ENCODE measurements at places on chromosomes 3 and 15.

DNA sequence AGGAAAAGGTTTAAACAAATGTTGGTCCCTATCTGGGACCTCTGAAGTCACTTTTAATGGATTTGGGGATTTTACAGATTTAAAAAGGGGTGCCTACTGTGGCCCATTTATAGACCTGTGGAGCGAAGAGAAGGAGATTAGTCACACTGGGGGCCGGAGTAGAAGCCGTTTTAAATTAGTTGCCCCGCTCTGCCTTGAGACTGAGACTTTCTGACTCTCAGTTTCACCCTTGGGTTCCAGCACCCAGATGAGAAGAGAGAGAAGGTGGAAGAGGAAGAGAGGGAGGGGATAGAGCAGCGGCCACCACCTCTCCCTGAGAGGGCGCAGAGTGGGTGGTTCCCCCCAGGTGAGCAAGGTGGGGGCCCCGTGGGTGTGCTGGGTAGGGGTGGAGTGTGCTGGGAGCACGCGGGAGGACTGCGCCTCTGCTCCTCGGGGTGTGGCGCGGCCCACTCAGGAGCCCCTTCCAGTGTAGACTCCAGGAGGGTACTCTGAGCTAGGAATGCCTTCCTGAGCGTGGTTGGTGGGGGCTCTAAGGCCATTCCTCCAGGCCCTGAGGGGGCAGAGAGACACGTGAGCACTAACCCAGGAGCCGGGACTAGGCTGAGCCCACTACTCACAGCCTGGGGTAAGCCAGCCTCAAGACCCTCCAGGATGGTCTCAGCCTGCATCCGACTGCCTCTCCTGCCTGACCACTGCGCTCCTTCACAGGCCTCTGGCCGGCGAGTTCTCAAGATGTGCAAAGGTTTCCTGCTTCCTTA lies 32.6 kb upstream of the RAB6B start:
- no peak for DNase-seq

DNA sequence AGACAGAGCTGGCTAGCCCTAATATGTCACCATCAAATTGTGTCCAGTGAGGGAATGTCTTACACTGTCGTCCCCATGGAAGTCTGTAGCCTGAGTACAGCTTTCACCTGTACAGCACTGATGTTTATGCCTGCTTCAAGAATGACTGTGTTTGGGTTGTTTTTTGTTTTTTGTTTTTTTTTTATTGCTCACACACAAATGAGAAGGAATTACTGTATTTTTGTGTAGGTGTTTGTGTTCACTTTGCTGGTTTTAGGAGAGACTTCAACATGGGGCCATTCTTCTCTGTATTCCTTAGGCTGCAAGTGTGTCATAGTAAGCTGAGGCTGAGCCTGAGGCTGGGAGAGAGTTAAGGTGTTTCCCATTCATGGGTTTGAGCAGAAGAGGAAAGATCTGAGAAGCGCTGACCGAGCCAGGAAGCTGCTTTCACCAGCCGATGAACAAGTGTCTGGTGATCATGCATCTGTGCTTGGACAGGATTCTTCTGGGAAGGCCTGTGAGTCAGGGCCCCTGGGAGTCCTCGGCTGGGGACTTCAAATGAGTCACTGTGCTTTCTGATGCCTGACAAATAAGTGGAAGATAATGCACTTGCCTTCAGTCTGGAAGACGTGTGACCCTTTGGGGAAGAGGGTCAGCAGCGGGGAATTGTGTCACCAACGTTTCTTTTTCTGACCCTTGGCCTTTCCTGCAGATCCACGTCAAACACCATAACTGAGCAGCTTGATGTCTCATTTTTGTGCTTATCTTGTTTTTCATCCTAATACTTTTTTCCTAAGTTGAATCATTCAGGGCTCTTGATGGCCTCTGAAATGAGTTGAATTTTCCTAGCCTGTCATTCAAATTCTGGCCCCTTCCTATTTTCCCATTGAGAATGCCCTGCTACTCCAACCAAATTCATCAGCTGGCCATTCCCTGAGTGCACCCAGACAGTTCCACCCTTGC lies 36.7 kb upstream of the ZBTB38 start:
- no peak for DNase-seq

- no peak for DNase-seq
These were observed 139.0 kb downstream of the MCTP2 start for GRCh38 chr15:94370206-94370935.

DNA sequence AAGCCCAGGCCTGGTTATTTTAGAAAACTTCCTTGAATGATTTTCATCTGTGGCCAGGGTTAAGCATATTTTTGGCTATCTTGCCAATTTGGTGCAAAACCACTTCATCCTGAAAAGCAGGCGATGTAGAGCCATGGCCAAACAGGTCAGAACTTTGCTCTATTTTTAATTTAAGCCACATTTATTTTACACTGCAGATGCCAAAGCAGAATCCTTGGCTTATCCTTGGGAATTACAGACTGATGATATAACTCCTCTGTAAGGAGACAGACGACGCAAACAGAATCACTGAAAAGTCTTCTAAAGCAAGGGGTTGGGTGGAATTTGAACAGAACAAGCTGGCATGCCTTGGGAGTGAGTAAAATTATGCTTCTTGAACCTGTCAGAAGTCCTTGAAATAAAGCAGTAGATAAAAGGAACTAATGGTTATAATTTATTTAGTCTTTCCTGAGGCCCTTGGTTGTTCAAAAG lies 121.9 kb downstream of the CHST2 start:
- DNase-seq = no peak

DNA sequence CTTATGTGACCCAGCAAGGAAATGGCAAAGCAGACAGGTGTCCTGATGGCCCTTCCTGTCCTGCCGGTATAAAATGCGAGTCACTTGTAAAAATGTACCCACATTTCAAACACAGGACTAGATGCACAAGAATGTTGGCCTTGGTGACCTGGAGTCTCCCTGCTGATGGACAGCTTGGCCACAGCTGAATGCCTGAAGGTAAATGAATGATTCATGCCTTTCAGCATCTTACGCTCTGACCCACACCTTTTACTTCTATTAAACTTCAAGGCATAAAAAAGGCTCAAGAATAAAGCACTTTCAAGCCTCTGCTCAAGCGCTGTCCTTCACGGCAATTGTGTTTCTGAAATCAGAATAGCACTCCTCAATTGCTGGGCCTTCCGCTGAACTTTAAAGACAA lies 228.0 kb upstream of the SLCO3A1 start:
- DNase-seq = no peak

DNA sequence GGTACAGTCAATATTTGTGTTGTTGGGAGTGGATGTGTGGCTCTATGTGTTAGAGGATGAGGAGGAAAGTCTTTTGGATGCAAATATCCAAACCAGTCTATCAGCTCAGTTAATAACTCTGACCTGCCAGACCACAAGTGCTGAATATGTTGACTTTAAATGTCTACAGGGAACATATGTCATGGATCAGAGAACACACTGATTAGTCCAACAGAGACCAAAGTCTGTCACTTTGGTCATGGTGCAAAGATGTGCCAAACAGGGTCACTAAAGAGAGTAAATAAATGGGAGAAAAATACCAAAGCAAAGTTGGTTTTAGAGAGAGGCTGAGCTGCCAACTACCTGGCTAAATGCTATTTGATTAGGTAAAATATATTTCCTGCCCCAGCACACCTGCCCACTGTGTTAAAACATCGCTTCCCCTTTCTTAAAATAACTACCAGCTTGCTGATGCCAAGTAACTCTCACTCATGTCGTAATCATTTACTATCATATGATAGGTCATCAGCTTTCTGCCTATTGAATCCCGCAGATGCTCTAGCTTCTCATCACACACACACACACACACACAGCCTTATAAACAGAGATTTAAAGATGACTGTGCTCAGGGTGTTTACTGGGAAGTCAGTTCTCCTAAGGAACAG lies 173.3 kb downstream of the PDZRN3 start:
- DNase-seq = no peak

GRCh38 chr15:48582452-48583247 lies 62.9 kb downstream of the FBN1 start:
- no peak for DNase-seq

DNA sequence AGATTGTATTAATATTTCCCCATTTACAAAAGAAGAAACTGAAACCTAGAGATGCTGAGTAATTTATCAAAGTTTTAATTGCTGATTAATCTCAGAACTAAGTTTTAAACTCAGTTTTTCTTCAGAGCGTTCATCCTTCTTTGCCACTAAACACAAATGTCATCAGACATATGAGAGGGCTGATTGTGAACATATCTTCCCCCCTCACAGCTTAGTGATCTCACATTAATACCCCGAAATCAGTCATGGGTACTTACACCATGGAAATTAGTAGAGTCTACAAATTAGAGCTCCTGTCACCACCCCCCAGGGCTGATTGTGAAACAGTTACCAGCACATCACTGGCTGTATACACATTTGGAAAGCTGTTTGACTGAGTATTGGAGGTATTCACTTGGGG lies 189.3 kb upstream of the SGO1 start:
- DNase-seq = no peak

DNA sequence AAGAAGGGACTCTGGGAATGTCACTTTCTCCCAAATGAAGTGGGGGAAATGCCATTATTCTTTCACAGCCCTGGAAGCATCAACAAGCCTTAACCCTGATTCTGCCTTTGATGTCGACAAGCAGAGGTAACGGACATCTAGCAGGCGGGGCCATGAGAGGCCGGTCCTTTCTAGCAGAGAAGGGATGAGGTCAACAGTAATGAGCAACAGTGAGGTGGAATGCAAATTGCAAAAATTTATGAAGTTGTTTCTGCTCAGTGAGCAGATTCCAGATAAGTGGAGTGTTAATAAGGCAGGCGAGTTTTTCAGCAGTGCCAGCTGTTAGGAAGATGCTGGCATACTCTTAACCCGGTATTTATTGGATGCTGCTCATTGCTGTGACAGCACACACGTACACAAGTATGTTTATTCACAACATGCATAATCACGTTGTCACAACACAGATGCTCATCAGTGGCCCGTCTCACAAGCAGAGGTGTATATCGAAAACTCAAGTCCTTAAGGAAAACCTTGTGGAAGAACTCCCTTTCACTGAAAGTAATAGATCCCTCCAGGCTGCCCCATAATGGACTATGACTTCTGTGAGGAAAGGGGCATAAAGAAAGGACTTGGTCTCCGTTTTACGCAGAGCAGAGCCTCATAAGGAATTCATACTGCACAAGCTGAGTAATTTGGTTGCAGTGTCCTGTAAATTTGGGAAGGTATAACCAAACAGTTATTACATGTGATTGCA lies 329.0 kb downstream of the IGSF11 start:
- DNase-seq = peak; percentile 60

DNA sequence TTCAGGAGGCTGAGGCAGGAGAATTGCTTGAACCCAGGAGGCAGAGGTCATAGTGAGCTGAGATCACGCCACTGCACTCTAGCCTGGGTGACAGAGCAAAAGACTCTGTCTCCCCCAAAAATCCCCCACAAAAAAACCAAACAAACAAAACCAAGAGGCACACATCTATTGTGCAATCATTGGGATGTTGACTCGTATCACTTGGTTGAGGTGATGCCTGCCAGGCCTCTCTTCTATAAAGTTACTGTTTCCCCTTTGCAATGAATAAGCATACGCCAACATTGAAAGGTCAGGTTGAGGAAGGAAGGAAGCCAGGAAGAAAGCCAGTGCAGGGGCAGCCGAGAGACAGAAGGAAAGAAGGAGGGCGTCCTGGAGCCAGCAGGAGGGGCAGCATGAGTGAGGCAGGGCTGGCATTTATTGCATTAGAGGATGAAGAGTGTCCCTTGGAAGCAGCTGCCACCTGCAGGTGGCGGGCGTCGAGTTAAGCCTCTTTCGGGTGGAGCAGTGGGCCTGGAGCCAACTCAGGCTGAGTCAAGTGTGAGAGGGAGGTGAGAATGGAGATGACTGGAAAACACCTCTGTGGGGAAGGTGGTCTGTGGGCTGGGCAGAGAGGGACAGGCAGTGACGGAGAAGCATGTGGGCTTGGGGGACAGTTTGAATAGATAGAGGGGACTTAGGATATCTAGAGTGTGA lies 8.3 kb upstream of the CSPG4 start:
- DNase-seq = peak; percentile 83

DNA sequence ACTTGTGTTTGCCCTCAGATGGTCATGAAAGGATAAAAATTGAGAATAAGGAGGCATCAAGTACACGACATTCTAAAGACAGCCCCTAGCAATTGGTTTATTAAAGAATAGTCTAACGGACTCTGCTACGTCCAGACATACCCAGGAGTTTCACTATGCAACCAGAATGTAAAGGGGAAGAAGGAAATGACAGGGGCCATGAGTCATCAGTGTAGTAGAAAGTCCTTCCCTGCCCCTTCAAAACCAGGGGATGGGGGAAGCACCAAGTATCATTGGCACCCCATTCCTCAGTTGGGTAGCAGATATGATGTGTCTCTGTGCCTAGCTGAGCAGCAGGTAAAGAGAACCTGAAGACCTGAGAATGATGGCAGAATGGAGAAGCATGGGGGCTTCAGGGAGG lies 367.4 kb downstream of the IL20RB start:
- no peak for DNase-seq

- no peak for DNase-seq
These were observed 7.2 kb upstream of the DYNC1LI1 start for GRCh38 chr3:32577581-32578556.

- peak; percentile 83 for DNase-seq
These were observed 28.6 kb upstream of the KBTBD12 start for GRCh38 chr3:127886231-127886955.

GRCh38 chr3:52372822-52373504 lies 56.8 kb downstream of the DNAH1 start:
- DNase-seq = no peak

- no peak for DNase-seq
These were observed 22.0 kb downstream of the SLC7A14 start for GRCh38 chr3:170563712-170564423.

GRCh38 chr15:87489902-87490665 lies 766.5 kb downstream of the NTRK3 start:
- DNase-seq = no peak

All from NCI-H524 treated with DMSO at 0.1 percent for 48 hours (cell line).